ENCODE measurements at places on chromosomes 4 and X. TPM values are rescaled to one million over a fixed set of nuclear protein-coding genes. Genes with fewer than 3 reads are reported as not detected.

DNA sequence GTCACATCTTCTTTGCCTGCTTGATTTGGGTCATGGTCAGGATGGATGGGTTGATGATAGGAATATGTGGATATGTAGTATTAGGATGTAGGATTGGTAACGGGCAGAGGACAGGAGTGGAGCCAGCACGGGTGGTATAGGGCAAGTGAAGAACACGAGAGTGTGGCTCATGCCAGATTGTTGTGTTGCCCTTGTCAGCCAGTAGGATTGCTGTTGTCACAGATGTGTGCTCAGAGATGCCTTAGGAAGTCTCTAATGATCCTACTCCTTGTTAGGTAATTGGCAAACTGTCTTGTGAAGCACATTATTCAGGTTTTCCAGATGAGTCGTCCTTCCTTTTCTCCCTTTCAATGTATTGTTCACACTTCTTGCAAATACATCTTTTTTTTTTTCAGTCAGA lies 5.5 kb downstream of the ATP10D start:
- DNase-seq = no peak

Gene RPA4
- 1.1 TPM for total RNA-seq

DNA sequence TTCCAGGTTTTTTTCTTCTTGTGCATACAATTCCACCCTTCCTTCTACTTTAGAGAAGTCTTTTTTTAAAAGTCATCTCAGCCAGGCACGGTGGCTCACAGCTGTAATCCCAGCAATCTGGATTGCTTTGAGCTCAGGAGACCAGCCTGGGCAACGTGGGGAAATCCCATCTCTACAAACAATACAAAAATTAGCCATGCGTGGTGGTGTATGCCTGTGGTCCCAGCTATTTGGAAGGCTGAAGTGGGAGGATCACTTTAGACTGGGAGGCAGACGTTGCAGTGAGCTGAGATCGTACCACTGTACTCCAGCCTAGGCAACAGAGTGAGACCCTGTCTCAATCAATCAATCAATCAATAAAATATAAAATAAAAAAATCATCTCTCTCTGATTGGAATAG lies 14.8 kb downstream of the ELOVL6 start:
- DNase-seq = no peak

Gene FGF13
- 18.3 TPM for total RNA-seq

DNA sequence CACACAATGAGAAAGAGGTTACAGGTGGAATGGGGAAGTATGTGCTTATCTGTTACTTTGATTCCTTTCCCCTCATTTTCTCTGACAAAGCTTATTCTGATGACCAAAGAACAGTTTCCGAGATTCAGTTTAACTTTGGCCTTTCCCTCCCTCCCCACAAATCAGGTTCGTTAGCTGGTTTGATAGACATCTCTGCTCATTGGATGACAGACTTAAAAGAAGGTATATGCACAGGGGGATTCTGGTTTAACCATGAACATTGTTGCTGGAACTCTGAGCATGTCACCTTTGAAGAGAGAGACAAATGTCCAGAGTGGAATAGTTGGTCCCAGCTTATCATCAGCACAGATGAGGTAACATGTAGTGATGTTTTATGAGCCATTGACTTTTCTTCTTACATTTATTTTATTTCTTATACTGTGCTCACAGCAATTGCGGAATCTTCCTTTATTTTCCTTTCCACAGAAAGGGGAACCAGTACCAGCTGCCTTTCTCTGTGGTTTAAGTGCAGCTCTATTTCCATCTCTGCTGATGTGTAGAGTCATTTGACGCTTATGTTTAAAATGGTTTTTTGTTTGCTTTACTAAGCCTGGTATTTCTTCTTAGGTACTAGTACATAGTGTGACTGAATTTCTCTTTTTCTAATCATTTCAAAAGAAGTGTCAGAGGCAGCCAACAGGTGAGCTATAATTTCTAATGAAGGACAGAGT lies 125.0 kb downstream of the AKAP4 start:
- DNase-seq = no peak

GRCh38 chrX:19046343-19047215 lies 62.7 kb upstream of the PHKA2 start:
- no peak for DNase-seq

Data from thoracic aorta (tissue), 2 donors.